Femur (tissue), 1 donor: ENCODE measurements at places on chromosomes 12 and 14.

DNA sequence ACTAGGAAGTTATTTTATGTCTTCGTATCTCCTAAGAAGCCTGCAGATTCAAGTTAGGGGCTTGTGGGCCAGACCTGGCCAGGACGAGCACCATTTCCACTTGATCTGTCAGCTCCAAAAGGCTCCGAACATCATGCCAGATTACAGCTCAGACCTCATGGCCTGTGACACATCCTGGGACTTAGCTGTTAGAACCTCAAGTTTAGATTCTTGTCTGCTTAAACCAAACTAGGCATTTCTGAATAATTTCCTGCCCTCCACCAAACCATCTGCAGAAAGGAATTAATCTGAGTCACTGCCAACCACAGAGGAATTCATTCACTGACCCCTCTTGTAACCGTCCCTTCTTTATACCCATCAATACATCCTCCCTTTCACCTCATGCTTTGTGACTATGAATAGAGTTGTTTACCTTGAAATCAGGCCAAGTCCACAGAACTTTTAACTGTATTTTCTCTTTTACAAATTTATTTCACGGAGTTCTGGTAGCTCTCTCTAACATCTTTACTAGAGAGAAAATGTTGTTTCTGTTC, 120.3 kb downstream of the FBXL14 start:
- DNase-seq, result peak; percentile 47

DNA sequence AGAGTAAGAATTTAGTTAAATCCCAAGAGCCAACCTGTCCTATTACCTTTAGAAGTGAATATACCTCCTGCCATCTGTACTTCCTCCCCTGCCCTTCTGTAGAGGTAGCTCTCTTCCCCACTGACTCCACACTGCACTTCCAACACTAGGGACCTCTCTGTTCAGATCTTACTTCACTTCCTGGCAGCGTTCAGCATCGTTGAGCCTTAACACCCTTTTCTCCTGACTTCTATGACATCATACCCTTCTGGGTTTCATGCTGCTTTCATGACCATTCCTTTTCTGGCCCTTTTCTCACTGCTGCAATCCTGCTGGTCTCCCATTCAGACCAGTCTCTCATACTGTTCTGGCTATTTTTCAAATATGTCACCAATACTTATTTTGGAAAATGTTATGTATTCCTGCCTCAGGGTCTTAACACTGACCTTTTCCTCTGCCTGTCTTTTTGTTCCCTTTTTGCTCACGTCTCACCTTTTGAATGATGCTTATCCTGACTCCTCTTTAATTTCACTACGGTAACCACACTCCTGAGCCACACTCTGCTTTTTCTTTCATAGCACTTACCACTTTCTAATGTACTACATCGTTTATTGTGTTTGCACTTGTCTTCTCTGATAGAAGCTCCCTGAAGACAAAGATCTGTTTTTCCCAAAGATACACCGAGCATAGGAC, 67.6 kb downstream of the PLEKHA5 start:
- DNase-seq, result no peak

GRCh38 chr14:94161981-94162380, 12.1 kb upstream of the PPP4R4 start:
- DNase-seq, result no peak

- peak; percentile 9 for DNase-seq
Measured at GRCh38 chr12:109737631-109738030, 24.0 kb downstream of the FAM222A start.

DNA sequence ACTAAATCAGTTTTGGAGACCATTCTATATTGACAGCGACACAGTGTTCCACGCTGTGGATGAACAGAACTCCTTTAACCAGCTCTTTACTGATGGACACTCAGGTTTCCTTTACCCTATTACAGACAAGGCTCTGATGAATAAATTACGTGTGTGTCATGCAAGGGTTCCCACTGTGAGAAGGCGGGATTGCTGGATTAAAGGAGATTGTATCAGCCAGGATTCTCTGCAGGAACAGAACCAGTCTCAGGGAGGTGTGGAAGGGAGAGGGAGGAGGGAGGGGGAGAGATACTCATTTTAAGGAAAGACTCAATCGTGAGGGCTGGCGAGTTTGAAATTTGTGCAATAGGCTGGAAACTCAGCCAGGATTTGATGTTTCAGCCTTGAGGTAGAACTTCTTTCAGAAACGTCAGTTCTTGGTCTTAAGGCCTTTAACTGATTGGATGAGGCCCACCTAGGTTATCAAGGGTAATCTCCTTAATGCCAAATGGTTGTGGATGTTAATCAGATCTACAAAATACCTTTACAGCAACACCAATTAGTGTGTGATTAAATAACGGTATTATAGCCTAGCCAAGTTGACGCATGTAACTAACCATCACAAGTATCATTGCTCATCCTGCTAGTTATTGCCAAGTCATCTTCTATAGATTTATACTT, 104.0 kb downstream of the GCH1 start:
- DNase-seq, result peak; percentile 2

DNA sequence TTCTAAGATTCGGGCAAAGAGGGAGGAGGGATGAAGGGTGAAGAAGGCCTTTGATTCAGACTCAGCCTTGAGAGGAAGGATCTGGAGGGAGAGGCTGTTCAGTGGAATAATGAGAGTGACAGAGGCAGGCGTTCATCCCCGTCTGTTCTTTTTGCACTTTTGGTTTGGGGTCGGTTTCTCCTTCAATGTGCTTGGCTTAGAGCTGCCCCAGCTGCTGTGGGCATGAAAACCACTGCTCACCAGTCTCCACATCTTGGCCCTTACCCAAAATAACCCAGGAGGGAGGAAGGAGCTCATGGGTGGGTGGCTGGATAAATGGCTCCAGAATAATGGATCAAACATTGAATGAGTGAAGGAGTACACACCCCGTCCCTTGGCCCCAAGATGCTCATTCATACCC, 261.7 kb upstream of the FKBP4 start:
- DNase-seq, result no peak

DNA sequence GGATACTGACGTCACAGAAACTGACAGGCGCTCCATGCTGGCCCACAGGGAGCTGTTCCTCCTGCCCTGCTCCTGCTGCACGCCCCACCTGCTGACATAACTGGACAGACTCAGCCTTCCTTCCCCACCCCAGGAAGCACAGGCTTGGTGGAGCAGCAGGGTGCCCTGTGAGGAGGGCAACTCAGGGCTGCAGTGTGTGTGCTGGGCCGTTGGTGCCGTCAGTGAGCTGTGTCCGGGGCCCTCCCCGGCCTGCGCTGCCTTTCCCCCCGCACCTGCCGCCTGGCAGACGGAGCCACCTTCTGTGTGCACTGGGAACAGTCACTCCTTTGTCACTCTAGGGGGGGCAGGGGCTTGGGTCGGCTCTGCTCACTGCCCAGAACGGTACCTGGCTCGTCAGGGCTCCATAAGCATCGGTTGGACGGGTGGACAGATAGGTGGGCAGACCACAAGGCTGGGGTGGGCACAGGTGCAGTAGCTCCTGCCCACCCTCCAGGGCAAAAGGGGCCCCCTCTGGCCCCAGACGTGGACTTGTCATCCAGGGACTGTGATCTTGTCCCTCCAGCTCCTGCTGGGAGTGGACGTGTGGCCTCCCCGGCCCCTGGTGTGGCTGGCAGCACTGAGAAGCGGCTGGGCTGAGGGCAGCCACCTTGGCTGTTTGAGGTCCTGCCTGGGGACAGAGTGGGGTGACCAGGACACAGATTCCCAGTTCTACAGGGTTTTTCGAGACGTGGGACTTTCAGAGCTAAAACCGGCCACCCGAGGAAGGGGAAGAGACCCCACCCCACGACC, 32.8 kb downstream of the FBRSL1 start:
- DNase-seq, result no peak
